ENCODE measurements at places on chromosomes 2 and 18.
A peak's percentile ranks its signal among the peaks of the same experiment; 100 is the strongest.

GRCh38 chr2:210250622-210251021 is 25.4 kb upstream of the ACADL start:
- no peak for DNase-seq

- DNase-seq = no peak
These were observed 20.9 kb downstream of the DHRS9 start for GRCh38 chr2:169090133-169090820.

GRCh38 chr18:22399949-22400348 is 17.8 kb downstream of the CTAGE1 start:
- no peak for DNase-seq

DNA sequence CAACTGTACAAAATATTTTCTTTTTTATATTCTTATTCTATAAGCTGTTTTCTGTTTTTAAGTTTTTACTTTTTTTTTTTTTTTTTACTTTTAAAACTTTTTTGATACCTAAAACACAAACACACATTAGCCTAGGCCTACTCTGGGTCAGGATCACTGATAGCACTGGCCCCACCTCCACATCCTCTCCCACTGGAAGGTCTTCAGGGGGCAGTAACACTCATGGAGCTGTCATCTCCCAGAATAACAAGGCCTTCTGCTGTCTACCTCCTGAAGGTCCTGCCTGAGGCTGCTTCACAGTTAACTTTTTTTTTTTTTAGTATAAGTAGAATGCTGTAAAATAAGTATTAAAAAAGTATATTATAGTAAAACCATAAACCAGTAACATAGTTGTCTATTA is 415.1 kb downstream of the PTPRM start:
- DNase-seq = no peak

DNA sequence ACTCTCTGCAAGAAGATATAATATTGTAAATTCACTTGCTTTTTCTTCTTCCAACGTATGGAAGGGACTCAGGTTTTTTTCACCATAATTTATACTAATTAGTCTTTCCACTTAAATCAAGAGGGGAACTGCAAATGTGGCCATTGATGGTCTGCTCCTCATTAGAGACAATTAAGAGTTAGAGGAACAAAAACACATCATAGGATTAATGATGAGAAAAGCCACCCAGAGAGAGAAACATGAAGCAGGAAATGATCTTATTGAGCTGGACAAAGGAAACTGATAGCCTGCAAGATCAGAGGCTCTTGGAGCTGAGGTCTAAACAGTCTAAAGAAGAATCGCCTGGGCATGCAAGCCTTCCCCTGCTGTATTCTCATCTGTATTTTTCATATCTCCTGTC is 151.2 kb upstream of the NRP2 start:
- DNase-seq = no peak

- DNase-seq = no peak
These were observed 155.4 kb downstream of the FAM210A start for GRCh38 chr18:13570856-13571495.

GRCh38 chr2:40439473-40439872 is 12.4 kb downstream of the SLC8A1 start:
- no peak for DNase-seq

- no peak for DNase-seq
These were observed 390.9 kb upstream of the VWC2L start for GRCh38 chr2:214019973-214020345.

- no peak for DNase-seq
These were observed 32.0 kb downstream of the RAB31 start for GRCh38 chr18:9740071-9740470.

GRCh38 chr18:9437021-9437437 is 38.3 kb upstream of the RALBP1 start:
- no peak for DNase-seq

DNA sequence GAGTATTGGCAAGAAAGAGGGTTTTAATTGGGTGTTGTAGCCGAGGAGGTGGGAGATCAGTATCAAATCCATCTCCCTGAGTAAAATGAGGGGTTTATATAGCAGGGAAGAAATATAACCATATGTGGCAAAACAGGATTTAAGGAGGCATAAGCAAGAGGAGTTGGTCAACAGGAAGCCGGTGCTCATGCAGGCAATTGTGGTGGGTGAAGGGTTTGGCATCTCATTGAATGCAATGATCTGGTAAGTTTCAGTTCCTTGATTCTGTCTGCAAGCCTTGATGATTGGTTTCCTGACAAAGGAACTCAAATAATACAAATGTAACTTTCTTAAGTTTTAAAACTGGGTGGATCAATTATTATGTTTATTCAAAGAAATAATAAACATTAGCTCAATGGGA is 564.4 kb upstream of the LINC00305 start:
- no peak for DNase-seq

GRCh38 chr2:79876430-79876829 is 363.6 kb downstream of the CTNNA2 start:
- DNase-seq = no peak

DNA sequence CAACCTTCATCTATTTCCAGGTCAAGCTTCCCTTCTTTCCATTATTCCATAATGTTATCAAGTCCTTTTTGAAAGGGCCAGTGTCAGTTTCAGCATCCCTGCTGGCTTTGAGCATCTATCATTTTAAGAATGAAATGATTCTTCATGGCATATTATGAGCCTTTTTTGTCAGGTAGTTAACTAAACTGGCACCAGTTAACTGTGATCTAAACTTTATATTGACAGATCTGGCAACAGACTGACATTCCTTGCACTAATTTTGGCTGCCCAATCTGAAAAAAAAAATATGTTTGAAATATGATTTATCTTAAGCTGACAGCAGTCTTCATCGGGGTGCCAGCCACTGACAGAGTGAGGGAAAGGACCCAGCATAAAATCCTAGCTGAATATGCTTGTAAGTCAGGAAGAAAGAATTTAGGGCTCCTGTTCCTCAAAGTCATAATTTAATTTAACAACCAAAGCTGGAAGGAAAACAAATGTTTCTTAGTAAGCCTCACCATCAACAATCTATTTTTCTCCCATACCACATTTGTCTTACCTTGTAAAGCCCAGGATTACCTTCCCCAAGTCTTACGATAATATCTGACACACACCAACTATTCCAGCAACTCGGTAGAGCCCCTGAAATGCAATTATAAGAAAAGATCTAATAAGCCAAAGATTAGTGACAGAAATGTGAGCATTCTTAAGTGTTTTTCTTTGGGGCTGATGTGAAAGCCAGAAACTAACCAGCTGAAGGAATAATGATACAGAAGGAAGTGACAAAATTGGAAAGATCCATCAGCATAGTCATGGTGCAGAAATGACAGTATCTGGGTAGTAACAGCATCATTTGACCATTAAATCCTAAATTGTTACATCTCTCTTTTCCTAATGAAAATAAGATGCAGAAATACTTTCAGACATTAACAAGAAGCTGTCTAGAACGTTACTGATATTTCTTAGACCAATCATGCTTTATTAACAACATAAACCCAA is 228.1 kb downstream of the RBM43 start:
- no peak for DNase-seq

- no peak for DNase-seq
These were observed 23.2 kb upstream of the ACVR1 start for GRCh38 chr2:157899125-157899839.

- no peak for DNase-seq
These were observed 280.2 kb downstream of the STK39 start for GRCh38 chr2:167966937-167967913.

DNA sequence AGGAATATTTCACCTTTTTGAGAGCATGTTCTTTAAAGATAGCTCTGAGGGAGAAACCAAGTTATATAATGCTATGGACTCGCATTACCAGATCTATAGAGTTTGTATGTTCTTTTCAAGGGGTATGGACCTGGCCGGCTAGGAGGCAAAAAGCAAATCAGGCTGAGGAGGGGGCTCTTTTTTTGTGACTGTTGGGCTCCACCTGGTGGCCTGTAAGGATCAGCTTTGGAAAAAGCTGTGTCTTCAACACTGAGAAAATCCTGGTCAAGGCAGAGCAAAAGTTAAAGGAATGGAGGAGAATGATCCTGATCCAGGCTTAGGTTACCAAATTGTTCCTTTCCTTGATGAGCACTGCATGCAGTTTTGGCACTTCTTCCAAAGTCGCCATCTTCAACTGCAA is 180.5 kb downstream of the DIS3L2 start:
- no peak for DNase-seq

GRCh38 chr2:120224256-120224655 is 1.1 kb upstream of the TMEM185B start:
- no peak for DNase-seq

DNA sequence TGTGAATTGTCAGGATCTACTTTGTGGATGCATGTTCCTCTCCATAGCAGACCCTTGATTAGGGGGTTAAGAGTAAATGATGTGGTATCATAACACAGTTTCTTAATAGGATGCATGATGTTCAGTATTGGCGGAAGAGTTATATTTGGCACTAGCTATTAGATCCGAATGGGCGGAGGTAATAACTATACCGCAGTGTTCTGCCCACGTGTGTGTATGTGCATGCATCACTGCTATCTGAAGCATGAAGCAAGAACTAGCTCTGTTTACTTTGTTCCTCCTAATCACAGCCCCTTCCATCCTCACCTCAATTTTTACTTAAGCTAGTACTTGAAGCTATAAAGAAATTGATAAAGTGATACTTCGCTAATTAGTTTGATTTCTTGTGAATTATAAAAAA is 159.6 kb upstream of the NOSTRIN start:
- DNase-seq = no peak

DNA sequence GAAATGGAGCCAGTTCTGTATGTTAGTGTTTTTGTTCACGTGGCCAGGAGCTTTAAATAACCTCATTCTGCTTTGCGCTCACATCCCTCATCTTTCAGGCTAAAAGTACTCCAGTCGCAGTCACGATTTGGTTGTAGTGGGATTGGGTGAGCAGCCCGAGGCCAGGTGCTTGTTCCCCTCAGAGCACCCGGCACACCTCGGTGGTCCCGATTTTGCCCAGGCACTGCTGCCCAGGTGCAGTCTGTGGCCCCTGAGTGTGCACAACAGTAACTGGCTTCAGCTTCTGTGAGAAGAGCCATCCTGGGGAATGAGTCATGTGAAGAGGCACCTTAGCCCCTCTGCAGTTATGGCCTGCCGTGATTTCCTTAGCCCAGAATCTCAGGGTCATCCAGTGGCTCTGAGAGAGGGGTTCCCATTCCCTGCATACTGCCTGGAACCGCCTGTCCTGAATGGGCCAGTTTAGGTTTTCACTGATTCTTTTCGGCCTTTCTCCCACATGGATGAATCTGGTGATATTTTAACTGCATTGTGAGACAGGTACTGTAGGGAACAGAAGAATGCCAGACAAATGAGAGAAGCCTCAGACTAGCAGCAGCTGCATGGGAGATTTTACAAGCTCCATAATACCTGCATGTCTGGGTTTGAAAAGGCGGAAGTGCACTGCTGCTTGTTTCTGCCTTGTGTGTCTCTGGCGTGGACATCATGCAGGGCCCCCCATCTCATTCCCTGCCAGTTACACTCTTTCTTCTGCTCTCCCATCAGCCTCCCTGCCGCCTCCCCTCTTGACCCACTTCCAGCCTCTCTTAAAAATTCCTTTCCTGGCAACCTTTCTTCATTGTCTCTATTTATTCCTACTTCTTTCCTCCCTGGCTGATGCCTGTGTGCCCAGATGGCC is 33.5 kb downstream of the IMPA2 start:
- DNase-seq = no peak

- DNase-seq = no peak
These were observed 147.4 kb downstream of the TFCP2L1 start for GRCh38 chr2:121137571-121137970.

GRCh38 chr2:227597036-227597435 is 1.7 kb upstream of the SCYGR2 start:
- no peak for DNase-seq

DNA sequence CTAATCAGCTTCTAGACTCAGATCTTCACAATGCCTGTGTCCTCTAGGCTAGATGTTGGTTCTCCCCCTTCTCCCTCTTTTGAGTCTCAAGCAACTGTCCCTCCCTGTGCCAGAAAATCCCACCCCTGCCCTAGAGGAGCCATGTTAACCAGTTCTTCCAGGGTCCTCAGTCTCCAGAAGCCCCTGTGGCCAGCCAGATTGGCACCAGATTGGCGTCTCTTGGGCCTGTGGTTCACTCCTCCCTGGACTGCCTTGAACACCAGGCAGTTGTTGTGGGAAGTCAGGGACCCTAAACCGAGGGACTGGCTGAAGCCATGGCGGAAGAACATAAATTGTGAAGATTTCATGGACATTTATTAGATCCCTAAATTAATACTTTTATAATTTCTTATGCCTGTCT is 36.6 kb downstream of the CYP26B1 start:
- DNase-seq = no peak

- peak; percentile 77 for DNase-seq
These were observed 679 bp downstream of the PMAIP1 start for GRCh38 chr18:59900222-59901128.

DNA sequence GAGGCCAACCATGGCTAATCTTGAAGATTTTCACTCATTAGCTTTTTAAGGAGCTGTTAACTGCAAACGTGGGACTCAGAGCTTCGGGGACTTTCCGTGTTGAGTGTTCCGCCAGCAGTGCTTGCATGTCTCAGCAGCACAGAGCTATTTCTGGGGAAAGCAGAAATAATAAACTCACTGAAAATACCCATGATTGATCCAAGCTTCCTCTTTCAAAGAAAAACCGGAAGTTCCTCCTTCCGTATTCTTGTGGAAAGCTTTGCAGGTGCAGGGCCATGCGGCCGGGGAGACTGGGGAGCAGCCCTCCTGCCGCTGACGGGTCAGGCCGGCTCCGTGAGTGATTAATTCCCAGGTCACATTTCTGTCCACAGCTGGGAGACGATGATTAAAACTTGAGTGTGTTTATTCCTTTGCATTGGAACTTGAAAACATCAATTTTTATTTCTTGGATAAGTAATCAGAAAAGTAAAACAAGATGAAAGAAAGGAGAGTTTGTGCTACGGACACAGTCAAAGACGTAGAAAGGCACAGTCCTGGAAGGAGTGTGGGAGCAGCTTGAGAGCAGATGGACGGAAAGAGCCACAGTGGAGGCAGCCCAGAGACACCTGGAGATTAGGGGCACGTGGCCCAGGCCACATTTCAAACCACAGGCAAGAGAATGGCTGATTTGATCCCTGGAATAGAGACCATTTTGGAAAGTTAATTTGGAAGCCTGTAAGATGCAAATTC is 54.2 kb upstream of the CTDP1 start:
- DNase-seq = no peak

DNA sequence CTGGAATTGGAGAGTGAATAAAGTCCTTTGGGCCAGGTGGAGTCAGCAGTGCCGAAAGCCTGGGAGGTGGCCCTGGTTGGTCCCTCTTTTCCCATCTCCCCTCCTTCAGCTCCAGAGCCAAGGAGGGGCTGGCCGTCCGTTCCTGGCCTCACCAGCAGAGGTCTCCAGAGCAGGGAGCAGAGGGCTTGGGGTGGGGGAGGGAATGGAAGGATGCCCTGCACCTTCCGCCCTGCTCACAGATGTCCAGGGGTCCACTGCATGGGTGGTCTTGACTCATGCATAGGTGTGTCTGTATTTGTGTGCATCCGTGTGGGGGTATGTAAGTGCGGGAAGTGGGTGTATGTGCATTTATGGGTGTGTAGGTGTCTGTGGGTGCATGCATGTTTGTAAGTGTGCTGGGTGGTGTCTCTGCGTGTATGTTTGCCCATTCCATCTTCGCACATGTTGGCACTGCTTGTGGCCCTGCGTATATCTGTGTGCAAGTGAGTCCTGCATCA is 201.8 kb downstream of the ZFP36L2 start:
- DNase-seq = no peak

- no peak for DNase-seq
These were observed 173.0 kb downstream of the DDX1 start for GRCh38 chr2:15764683-15765011.

- no peak for DNase-seq
These were observed 90.3 kb downstream of the TMEM163 start for GRCh38 chr2:134628453-134628852.
